ENCODE measurements at places on chromosomes 3 and 15. TPM values are rescaled to one million over a fixed set of nuclear protein-coding genes. Genes with fewer than 3 reads are reported as not detected.

Gene NDN
- total RNA-seq, result 2.3 TPM

Gene SKOR1
- 0.07 TPM for total RNA-seq

Gene PXYLP1
- total RNA-seq, result 8.4 TPM

Gene CPNE4
- not detected for total RNA-seq

Gene CPN2
- total RNA-seq, result not detected

Gene CHRFAM7A
- total RNA-seq, result not detected

Gene RASL12
- total RNA-seq, result not detected

Gene RPUSD2
- 10.9 TPM for total RNA-seq

Gene RLBP1
- total RNA-seq, result not detected

Gene ADAMTSL3
- not detected for total RNA-seq

Gene SYNPR
- total RNA-seq, result not detected

Gene LCMT2
- total RNA-seq, result 4.3 TPM

Gene IQCF2
- not detected for total RNA-seq

Gene CSTA
- not detected for total RNA-seq
